ENCODE measurements at places on chromosomes 6 and 20.

GRCh38 chr6:142035890-142036289, 96.8 kb upstream of the GJE1 start:
- DNase-seq, result no peak

- DNase-seq, result no peak
These were observed 888.8 kb downstream of the QKI start for GRCh38 chr6:164303102-164303964.

DNA sequence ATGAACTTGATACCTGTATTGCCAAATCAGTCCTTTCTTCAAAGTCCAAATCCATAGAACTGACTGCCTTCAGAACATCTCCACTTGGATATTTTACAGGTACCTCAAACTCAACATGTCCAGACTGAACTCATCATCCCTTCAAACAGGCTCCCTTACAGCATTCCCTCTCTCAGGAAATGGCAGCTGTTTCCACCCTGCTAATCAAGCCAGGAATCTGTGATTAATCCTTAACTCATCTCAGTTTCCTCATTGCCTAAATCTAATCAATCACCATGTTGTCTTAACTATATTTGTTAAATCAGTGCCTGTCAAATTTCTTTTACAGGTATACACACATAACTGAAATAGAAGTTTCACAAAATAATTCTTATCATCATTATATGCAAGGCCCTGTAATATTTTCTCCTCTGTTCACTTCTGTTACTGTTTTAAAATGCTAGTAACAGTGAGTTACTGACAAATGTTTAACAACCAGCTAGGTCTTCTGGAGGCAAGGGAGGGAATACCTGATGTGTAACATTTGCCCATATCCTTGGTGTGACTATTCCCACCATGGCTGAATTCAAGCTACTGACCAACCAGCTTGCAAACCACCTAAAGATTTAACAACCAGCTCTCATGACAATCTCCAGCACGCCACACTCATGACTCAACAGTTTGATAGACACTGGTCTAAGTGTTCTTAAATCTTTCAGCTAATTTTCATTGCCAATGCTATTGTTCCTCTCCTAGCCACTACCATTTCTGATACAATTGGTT, 124.9 kb downstream of the ADAT2 start:
- DNase-seq, result no peak

DNA sequence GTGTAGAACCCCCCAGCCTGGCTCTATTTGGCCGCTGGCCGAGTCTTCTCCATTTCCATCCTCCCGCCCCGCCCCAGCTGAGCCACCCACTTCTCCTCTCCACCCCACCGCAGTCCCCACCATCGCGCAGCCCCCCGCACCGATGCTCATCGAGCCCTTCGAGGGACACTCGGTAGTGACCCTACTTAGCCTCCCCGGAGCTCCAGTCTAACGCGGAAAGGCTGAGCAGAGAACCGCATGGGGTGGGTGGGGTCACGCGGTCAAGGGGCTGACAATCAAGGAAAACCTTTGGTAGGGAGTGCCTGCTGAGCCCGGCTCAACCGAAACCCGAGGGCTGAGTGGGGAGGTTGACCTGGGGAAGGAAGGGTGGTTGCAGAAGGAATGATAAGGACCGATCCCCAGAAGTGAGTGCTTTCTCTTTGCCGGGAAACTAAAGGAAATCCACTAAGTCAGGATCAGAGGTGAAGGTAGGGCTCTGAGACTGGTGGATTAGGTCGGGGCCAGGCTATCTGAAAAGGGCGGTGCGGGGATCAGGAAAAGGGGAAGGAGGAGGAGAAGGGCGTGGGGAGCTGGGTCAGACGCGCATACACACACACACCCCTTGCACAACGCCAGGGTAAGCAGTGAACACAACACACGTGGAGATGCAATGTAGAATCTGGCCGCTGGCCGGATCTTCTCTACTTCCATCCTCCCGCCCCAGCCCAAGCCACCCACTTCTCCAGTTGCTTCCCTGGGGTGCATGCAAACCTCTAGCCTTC, 49.8 kb downstream of the CPXM1 start:
- no peak for DNase-seq

GRCh38 chr6:139131736-139132280, 3.1 kb upstream of the HECA start:
- no peak for DNase-seq

DNA sequence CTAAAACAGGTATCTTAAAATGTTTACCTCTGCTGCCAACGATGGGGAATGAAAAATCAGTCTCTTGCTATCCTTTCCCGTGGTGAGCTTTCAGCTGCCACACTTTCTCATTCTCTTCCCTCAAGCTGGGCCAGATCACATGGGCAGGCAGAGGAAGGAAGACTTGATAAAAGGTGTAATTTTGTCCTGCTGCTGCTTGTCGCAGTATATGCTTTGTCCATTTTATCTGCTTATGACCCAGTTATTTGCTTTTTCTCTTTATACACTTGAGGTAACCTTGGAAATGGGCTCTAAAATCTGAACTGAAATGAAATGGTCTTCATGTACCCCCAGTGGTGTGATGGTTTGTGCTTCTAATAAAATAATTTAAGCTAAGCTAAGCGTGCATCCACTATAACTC, 695.9 kb upstream of the FLRT3 start:
- DNase-seq, result no peak

GRCh38 chr6:150925590-150925928, 60.1 kb downstream of the MTHFD1L start:
- DNase-seq, result no peak

GRCh38 chr6:154358019-154358545, 1.5 kb upstream of the IPCEF1 start:
- DNase-seq, result no peak

DNA sequence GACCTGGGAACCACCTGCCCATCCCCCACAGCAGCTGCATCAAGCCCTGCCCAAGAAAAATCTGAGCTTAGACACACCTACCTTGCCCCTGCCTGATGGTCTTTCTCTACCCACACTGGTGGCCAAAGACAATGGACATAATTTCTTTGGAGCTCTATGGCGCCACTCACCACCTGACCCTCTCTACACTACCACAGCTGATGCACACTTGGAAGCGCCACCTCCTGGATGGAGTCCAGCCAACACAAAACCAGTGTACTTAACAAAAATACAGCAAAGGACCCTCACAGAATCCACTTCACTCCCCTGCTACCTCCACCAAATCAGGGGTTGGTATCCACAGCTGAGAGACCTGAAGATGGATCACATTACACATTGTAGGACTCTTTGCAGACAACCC, 39.7 kb upstream of the CLVS2 start:
- no peak for DNase-seq

DNA sequence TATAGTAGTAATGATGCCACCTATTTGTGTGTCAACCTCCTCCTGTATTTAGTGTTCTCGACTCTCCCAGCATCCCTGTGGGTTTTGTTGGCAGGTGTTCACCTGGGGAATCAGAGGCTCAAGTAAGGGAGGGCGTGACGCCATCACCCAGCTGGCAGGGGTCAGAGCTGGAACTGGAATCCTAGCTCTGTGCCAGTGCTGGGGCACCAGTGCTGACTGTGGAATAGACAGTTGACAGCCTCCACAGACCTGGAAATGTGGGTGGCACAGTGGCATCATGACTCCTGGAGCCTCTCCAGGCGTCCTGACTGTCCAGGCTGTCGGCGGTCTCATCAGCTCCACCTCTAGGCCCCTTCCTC, 102.8 kb downstream of the SYCP2 start:
- peak; percentile 22 for DNase-seq

DNA sequence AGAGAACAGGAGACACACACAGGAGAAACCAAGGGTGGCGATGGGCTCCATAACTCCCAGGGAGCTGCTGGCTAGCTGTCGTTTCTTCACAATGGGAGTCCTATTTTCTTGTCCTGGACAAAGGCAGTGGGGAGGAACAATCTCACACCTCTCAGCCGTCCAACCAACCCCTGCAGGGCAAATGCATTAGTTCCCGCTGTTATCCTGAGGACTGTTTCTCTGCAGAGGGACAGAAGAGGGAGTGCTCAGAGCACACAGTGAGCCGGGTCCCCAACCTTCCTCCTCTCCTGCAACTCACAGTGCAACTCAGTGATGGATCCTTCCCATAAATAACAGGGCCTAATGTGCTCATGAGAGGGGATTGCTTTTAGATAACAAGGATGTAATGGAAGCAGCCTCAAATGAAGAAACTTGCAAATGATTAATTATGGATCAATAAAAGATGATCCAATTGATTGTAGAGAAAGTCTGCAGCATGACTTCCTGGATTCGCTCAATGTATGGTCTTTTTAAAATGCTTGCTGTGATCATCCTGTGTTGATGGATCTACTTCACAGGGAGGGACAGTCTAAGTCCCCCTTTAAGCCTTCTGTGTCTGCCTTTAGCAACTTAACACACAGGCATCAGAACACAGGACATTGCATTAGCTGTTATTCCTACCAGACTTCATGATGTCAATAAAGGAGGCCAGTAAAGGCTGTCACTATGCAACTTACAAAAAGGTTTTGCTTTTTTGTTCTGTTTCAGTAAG, 453.4 kb upstream of the AGPAT4 start:
- no peak for DNase-seq

GRCh38 chr6:14857501-14857900, 388.4 kb upstream of the JARID2 start:
- peak; percentile 44 for DNase-seq

- DNase-seq, result no peak
These were observed 78.2 kb downstream of the TSHZ2 start for GRCh38 chr20:53050338-53050737.

DNA sequence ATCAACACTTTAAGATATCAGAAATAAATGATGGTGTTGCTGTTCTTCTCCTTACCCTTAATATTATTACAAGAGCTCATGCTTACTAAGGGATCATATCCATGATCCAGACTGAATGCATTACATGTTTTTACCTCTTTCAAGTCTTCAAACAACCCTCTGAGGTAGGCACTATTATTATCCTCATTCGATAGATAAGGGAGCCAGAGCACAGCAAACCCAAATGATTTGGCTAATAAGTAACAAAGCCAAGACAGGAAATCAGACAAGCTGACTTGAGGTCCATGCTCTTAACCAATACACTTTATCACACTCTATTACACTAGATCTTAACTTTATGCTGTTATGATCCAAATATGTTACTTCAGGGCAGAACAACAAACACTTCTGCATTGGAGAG, 145.9 kb downstream of the RALGAPA2 start:
- DNase-seq, result no peak

DNA sequence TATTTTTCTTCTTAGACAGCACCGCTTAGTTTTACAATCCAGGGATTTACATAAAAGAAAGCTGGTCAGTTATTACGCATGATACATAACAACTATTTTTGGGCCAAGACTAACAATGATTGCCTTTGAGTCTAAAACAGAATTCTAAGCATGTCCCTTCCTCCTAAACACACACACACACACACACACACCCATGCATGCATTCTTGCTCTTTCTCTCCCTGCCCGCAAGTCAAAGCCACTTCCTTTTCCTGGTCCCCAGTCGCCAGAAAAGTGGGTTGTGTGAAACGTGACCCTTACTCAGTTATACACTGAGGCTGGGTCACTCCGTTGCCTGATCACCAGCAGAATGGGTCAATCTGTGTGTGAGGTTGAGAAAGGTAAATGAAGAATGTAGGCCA, 31.4 kb downstream of the FYN start:
- DNase-seq, result no peak

DNA sequence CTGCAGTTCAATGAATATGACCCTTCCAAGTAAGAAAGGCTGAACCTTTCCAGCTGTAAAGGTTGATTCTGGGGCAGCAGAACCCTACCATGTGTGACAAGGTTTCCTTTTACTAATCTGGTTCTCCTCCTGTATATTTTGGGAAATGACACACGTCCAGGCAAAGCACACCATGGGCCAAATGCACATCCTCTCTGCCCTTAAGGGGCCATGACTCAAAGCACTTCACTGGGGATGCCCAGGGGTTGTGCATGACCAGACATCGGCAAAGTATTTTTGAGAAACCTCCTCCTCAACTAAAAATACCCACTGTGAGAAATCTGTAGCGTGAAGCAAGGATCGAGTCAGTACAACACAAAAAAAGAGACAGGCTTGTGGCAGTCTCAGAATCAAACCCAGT, 174.7 kb downstream of the BACH2 start:
- DNase-seq, result no peak

GRCh38 chr6:22940581-22941290, 371.4 kb downstream of the HDGFL1 start:
- DNase-seq, result no peak

GRCh38 chr20:15895560-15896084, 677.6 kb downstream of the KIF16B start:
- DNase-seq, result peak; percentile 18

GRCh38 chr6:36463676-36464075, 20.9 kb downstream of the KCTD20 start:
- DNase-seq, result no peak

- DNase-seq, result no peak
These were observed 93.8 kb upstream of the RPS6KA2 start for GRCh38 chr6:166720856-166721255.

DNA sequence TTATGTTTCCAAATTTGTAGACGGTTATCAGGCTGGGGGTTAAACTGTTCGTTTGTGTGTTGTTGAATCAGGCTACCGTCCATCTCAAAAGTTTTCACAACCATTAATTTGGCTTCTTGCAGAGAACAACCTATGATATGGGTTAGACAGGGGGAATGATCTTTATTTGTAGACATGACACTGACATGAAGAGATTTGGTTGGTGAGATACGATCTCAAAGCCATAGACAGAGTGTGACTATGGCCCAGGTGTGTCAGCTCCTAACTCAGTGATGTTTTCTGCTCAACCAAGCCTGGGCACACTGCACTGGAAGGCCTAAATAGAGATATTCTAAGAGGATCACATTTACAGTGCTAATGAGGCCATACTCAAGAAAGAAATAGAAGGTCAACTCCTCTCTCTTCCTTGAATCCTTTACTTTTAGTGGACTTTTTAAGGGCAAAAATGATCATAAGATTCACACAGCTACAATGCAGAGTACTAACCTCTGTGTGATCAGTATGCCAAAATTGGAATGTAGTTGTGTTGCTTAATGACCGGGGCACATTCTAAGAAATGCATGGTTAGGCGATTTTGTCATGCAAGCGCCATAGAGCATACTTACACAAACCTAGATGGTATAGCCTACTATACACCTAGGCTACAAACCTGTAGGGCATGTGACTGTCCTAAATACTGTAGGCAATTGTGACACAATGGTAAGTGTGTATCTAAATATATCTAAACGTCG, 17.6 kb upstream of the SNRNP48 start:
- no peak for DNase-seq

GRCh38 chr20:60167812-60168211, 209.6 kb downstream of the CDH26 start:
- DNase-seq, result no peak

DNA sequence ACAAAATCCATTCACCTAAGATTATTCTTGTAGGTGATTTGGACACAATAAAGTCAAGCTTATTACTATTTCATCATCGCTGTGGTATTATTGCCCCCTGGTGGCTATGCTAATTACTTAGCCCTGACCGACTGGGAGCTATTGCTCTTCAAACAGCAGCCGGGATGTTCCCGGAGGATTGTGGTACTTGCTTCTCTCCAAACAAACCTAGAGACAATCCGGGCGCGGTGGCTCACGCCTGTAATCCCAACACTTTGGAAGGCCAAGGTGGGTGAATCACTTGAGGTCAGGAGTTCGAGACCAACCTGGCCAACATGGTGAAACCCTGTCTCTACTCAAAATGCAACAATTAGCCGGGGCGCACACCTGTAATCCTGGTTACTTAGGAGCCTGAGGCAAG, 15.4 kb upstream of the STMND1 start:
- peak; percentile 41 for DNase-seq

GRCh38 chr6:94443701-94444100, 1024.3 kb upstream of the EPHA7 start:
- DNase-seq, result no peak

Measured in GM10248 (cell line).